ENCODE measurements at places on chromosomes 13 and 19. TPM values are rescaled to one million over a fixed set of nuclear protein-coding genes. Genes with fewer than 3 reads are reported as not detected.

Gene ABCA7
- total RNA-seq, result 5.2 TPM

GRCh38 chr13:80083853-80084676, 256.9 kb downstream of the SPRY2 start:
- DNase-seq, result no peak

GRCh38 chr13:21010621-21011020, 50.8 kb downstream of the LATS2 start:
- no peak for DNase-seq

DNA sequence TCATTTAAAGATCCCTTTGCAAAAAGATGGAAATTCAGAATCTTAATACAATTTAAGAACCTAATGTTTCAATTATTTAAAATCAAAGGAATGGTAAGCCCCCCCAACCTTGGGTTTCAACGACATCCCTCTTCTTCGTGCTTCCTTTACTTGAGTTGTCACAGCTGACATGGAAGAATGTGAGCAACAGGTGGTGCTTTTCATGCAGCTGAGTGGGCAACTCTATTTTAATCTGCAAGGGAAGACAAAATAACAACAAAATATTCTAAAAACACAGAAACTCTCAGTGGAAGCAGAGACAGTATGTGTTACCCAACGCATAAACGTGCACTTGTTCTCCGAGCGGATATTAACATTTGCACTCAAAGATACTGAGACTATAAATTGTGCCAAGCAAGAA, 92.3 kb downstream of the DOCK9 start:
- no peak for DNase-seq

Measured in psoas muscle (tissue), 8 donors.